ENCODE measurements at places on chromosomes 1 and 21. TPM values are rescaled to one million over a fixed set of nuclear protein-coding genes. Genes with fewer than 3 reads are reported as not detected.

LIPI gene
- total RNA-seq: not detected

SH2D5 gene
- 3.8 TPM for total RNA-seq

KCNH1 gene
- total RNA-seq: not detected

CATSPERE gene
- 0.49 TPM for total RNA-seq

HES3 gene
- not detected for total RNA-seq

DNA sequence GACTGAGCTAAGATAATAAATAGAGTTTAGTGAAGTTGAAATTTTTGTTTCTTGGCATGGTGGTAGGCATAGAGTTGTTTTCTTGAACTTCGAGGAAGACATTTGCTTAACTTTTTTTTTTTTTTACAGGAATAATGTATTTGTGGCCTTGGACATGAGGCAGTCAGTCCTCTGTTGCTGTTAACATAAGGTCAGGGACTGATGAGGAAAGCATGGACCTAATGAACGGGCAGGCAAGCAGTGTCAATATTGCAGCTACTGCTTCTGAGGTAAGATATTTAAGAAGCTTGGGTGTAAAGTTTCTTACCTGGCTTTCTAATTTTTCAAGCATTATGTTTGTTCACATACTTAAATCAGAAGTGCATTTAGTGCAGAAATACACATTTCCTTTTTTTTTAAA lies 51.5 kb downstream of the RALGPS2 start:
- no peak for DNase-seq

DNA sequence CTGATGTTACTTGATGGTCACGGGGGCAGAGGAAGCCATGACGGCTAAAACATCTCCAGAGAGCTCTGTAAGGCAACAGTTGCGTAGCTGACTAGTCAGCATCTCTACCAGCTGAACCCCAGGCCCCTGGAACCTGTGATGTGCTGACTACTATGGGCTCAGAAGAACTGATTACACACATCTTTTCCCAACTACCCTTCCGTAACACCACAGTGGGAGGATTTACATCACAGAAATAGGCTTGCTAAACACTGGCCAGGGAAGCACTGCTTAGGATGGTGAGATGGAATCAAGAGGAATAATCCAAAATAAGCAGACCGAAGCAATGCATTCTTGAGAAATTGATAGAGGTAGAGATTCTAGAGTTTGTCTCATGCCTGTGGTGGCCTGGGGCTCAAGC lies 122.5 kb downstream of the SMYD2 start:
- DNase-seq: no peak

GRCh38 chr1:88655685-88656299 lies 28.3 kb upstream of the PKN2 start:
- no peak for DNase-seq

DNA sequence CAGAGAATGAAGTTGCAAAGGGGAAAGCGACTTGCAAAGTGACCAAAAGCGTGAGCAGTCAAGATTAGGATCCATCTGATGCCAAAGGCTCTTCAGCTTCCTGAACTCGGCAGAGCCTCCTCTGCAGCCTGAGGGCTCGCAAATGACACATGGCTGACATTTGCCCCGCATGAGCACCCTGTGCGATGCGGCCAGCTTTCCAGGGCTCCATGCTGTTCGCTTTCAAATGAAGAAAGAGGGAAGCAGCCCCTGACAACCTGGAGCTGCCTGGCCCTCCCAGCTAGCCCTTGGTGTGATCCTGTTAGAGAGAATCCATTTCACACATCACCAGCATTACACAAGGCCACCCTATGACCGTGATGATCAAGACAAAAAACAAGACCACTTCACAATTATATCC lies 20.2 kb upstream of the FAM131C start:
- DNase-seq: no peak

DNA sequence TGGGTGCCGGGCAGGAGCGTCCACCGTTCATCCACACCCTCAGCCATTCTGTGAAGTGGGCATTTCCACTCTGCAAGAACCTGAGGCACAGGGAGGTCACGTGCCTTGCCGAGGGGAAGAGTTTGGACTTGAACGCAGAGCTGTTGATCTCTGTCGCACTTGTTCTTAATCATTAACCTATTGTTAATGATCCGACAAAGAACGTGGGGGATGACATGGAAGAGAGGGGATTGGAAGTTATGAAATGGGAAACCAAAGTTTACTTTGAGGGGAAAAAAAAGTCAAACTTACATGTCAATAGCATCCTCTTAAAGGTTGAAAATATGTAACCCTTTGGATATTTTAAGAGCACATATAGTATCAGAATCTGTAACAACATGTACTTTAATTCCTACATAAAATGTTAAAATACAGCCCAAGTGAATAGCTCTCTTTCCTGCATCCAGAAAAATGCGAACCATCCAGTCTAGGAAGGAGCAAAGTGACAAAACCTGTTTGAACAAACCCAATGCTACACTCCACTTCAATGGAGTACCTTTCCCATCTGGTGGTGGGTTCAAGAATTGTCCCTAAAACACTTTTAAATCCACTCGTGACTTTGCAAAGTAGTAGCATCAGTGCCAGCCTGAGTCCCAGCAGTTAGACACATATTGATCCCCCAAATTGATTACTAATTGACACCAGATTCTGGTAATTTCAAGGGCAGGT lies 75.5 kb downstream of the SETD4 start:
- peak; percentile 34 for DNase-seq

DNA sequence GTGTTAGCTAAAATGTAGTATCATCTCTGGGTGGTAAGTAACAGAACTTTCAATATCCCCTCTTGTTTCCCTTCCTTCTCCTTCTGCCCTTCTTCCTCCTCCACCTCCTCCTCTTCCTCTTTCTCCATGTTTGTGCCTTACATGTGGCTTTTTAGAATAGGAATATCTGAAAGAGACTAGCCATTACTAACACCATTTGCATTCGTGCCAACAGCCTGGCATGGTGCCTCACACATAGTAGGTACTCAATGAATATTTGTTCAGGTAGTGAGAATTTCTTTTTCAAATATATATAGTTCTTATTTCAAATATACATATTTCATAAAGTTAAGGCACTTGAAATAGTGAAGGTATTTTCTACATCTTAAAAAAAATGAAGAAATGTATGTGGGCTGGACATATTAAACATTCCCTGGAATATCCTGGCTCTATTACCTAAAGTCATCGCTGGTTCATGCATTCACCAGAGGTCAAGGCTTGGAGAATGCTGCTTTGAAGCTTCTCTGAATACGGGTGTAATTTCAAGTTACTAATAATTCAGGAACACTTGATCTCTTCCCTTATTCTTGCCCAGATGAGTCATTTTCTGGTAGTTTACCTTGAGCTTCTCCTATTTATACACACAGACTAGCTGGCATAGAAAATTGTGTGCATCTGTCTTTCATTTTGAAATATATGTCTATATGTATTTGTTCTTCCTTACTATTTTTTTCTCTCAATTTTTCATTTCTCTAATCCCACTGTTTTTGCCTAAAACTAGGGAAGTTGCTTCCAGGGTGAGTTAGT lies 319.4 kb downstream of the TGFB2 start:
- DNase-seq: no peak

DNA sequence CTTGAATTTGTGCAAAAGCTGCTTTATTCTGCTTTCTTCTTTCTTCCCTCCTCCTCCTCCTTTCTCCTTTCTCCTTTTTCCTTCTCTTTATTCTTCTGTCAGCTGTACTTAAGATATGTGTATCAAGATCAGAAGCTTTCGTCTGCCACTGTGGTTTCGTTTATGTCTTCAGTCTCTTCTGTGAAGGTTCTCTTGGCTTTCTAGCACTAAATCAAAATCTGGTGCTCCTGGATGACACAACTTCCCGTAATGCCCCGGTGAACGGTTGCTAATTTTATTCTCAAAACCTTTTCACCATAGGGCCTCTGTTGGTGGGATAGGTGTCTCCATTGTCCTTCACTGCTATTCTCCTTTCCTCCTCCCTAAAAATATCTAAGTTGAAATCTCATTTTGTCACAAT lies 5.0 kb downstream of the ATF6 start:
- no peak for DNase-seq

All from Calu3 (cell line).